CD4-positive, alpha-beta memory T cell (primary cell): ENCODE measurements at places on chromosomes 1 and 21. TPM values are rescaled to one million over a fixed set of nuclear protein-coding genes. Genes with fewer than 3 reads are reported as not detected.

DNA sequence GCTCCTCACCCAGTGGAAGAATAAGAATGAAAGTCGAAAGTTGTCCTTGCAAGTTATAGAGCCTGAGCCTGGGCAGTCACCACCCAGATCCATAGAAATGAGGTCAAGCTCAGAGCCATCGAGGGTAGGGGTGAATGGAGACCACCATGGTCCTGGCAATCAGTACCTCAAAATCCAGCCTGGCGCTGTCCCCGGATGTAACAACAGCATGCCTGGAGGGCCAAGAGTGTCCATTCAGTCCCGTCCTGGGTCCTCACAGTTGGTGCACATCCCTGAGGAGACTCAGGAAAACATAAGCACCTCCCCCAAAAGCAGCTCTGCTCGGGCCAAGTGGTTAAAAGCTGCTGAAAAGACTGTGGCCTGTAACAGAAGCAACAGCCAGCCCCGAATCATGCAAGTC is 41.8 kb downstream of the PLPPR4 start:
- H3K36me3 ChIP-seq, result no peaks in the 10 kb centered on the region
- H3K27ac ChIP-seq, result no peak overlapping the region
- no peaks in the 10 kb centered on the region for H3K27me3 ChIP-seq
- no peak for DNase-seq
- no peak overlapping the region for H3K4me3 ChIP-seq
- no peaks in the 10 kb centered on the region for H3K4me1 ChIP-seq

DNA sequence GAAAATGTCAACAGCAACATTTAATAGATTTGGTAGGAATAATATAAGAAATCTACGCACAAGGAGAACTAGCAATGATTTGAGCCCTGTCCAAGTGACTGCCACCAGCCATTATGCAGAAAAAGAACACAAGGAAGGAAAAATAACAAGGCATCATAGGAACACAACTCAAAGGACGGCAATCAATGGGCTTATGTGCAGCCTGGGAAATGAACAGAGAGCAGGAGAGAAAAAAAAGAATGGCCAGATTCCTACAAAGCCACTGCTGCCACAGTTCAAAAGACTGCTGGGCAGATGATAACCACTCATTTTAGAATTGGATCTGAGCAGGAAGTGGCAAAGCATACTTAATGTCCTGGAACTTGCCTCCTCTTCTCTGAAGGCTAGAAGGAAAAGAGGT is 274.3 kb upstream of the CAMK1G start:
- H3K36me3 ChIP-seq, result no peaks in the 10 kb centered on the region
- no peak overlapping the region for H3K27ac ChIP-seq

- no peak for DNase-seq
- H3K4me3 ChIP-seq, result no peak overlapping the region
- H3K27ac ChIP-seq, result no peak overlapping the region
- H3K36me3 ChIP-seq, result no peaks in the 10 kb centered on the region
- no peaks in the 10 kb centered on the region for H3K4me1 ChIP-seq
Observed at GRCh38 chr1:216293683-216294082, 129.6 kb downstream of the USH2A start.

DNA sequence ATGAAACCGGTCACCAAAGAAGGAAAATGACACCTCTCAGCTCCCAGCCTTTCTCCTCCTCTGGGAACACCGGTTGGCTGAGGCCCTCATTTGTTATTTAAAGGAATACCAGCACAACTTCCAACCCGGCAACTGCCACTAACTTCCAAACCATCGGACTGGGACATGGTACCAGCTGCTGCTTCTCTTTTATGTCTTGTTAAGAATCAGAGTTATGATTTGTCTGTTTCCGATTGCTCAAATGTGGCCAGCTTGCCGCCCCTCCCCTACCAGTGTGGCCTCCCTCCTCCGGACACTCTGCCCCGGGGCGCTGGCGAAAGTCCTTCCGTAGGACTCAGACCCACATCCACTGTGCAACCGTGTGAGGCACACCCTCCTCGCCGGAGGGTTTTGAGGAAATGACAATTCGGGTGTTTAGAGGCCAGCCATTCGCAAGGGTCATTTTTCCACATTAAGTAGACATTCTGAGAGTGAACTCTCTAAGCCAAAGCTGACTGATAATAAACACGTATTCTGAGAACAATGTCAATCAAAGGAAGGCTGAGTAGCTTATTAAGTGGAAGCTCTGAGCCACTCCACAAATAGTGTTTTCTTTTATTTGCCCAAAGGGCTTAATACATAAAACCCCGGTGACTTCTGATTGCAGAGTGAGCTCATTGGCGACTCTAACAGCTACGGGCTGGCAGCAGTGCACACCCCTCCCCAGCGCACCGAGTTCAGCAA is 5.5 kb downstream of the RIPK4 start:
- H3K27me3 ChIP-seq, result peaks cover 22% of the 10 kb centered on the region
- no peak overlapping the region for H3K27ac ChIP-seq
- peaks cover 18% of the 10 kb centered on the region for H3K4me1 ChIP-seq
- DNase-seq, result no peak
- H3K36me3 ChIP-seq, result no peaks in the 10 kb centered on the region

GRCh38 chr1:71737768-71738167 is 544.6 kb downstream of the NEGR1 start:
- no peak overlapping the region for H3K4me3 ChIP-seq
- DNase-seq, result no peak
- H3K36me3 ChIP-seq, result no peaks in the 10 kb centered on the region
- no peak overlapping the region for H3K27ac ChIP-seq

- no peaks in the 10 kb centered on the region for H3K27me3 ChIP-seq
- no peak overlapping the region for H3K27ac ChIP-seq
- no peak overlapping the region for H3K4me3 ChIP-seq
- DNase-seq, result no peak
- no peaks in the 10 kb centered on the region for H3K36me3 ChIP-seq
Observed at GRCh38 chr21:38716942-38717341, 88.8 kb upstream of the ETS2 start.

- no peak overlapping the region for H3K4me3 ChIP-seq
- no peak for DNase-seq
- H3K27me3 ChIP-seq, result no peaks in the 10 kb centered on the region
- no peaks in the 10 kb centered on the region for H3K36me3 ChIP-seq
- peaks cover 63% of the 10 kb centered on the region for H3K4me1 ChIP-seq
- no peak overlapping the region for H3K27ac ChIP-seq
Observed at GRCh38 chr1:167618366-167618765, 11.7 kb upstream of the RCSD1 start.

GRCh38 chr21:29367335-29367734 is 68.6 kb downstream of the BACH1 start:
- H3K36me3 ChIP-seq, result no peaks in the 10 kb centered on the region
- no peak overlapping the region for H3K4me3 ChIP-seq
- no peaks in the 10 kb centered on the region for H3K4me1 ChIP-seq
- DNase-seq, result no peak
- no peak overlapping the region for H3K27ac ChIP-seq
- no peaks in the 10 kb centered on the region for H3K27me3 ChIP-seq

GRCh38 chr1:17348593-17349234 is 23.3 kb upstream of the PADI6 start:
- no peak for DNase-seq
- H3K27ac ChIP-seq, result no peak overlapping the region
- no peaks in the 10 kb centered on the region for H3K27me3 ChIP-seq
- no peaks in the 10 kb centered on the region for H3K4me1 ChIP-seq
- H3K4me3 ChIP-seq, result no peak overlapping the region
- no peaks in the 10 kb centered on the region for H3K36me3 ChIP-seq

DNA sequence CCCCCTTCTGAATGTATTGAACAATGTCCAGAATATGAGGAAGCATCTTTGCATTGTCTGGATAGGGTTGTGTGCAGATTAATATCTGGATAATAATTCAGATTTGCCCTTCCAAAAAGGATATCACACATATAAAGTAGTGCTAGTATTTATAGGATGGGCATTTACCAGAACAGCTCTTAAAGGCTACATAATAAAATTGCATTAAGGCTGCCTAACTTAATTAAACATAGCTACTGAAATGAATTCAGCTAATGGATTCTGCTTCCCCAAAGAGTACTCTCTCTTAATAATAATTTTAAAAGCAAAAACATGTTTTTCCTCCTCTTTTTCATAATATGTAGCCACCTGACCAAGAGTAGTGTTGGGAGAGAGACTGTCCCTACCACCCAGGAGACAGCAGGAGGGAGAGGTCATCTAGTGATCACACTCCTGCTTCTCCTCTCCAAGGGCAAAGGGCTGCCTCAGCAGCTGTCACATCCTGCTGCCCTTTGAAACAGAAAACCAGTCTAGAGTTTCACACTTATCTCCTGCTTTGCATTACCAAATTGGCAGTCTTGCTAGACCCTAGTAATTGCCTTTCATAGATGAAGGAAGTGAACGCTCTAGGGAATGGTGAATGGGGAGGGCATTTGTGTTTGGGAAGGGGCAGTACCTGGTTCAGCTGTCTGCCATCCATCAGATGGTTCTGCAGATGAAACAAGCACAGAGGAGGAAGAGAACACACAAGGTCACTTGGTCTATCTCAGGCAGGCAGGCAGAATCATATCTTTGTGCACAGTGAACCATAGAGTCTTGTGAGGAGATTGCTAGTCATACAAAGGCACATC is 29.3 kb upstream of the DDAH1 start:
- no peak overlapping the region for H3K27ac ChIP-seq
- no peak for DNase-seq
- H3K27me3 ChIP-seq, result no peaks in the 10 kb centered on the region
- no peaks in the 10 kb centered on the region for H3K4me1 ChIP-seq
- H3K4me3 ChIP-seq, result no peak overlapping the region

GRCh38 chr1:40795811-40796586 is 12.4 kb downstream of the KCNQ4 start:
- H3K27me3 ChIP-seq, result no peaks in the 10 kb centered on the region
- no peaks in the 10 kb centered on the region for H3K36me3 ChIP-seq
- no peak overlapping the region for H3K4me3 ChIP-seq

DNA sequence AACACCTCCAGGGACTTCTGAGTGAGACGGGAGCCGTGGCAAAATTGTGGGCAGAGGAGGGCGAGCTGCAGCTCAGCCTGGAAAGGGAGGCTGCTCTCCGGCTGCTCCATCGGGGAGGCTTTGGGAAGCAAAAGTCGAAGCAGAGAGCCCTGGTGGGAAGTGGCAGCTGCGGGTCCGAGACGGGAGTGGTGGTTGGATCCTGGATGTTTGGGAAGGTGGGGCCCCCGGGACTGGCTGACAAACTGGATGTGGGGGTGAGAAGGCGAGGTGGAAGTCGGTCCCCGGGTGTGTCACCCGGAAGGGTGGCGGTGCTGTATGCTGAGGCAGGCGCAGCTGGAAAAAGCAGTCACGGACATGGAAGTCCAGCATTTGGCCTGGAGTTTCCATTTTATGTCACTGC is 52.1 kb downstream of the KCNAB2 start:
- no peaks in the 10 kb centered on the region for H3K4me1 ChIP-seq
- no peaks in the 10 kb centered on the region for H3K27me3 ChIP-seq
- H3K4me3 ChIP-seq, result no peak overlapping the region
- no peak for DNase-seq
- H3K36me3 ChIP-seq, result peaks cover 17% of the 10 kb centered on the region

- peaks cover 29% of the 10 kb centered on the region for H3K4me1 ChIP-seq
Observed at GRCh38 chr1:161305867-161306519, 3.8 kb downstream of the MPZ start.

DNA sequence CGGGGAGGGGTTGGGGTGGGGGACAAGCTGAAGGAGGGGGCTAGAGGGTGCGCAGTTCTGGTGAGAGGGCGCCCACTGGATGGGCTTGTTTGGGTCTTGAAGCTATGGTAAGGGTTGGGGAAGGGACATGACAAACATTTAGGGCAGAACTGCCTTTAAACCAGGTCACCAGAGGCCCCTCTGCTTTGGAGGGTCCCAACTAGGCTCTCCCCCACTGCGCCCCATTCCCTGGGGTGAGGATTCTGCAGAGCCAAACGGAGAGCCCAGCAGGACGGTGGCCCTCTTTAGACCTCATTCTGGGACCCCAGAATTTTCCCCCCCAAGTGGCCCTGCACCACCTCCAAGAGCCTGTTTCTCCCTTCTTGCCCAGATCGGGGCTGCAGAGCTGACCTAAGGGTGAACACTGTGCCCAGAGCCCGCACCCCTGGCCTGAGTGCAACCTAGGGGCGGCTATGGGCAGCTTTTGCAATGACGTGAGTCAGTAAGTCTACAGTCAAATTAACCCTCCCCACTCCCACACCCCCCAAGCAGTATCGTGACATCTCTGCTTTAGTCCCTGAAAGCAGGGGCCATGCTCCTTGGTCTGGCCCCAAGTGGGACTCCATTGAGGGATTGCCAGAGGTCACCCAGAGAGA is 593.8 kb downstream of the MATN1 start:
- H3K27me3 ChIP-seq, result no peaks in the 10 kb centered on the region
- no peak overlapping the region for H3K4me3 ChIP-seq
- no peaks in the 10 kb centered on the region for H3K4me1 ChIP-seq
- no peak for DNase-seq
- H3K27ac ChIP-seq, result no peak overlapping the region

DNA sequence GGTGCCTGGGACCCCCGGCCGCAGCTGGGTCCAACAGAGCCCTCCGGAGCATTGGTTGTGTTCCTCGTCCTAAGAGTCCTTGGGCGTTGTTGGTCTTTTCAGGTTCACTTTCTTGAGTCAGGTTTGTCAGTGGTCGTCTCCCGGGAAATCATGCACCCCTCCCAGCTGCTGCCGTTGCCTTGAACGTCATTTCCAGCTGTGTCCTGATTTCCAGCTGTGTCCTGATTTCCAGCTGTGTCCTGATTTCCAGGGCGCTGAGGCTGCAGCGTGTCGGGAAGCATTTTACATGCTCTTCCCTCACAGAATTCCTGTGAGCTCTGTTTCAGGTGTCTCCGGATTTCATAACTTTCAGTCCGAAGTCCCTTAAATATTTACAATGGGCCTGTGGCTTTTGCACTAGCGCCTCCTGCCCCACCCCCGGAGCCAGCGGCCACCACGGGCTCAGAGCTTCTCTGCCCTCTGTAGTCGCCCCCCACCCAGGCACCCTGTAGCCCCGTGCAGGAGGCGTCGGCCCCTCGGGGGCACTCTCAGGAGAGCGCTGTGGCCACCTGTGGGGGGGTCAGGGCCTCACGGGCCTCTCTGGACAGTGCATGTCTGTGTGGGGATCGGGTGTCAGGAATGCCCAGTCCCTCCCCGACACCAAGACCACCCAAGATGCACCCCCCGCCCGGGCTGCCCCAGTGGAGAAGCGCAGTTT is 66.7 kb downstream of the COL18A1 start:
- DNase-seq, result no peak
- no peaks in the 10 kb centered on the region for H3K36me3 ChIP-seq
- no peak overlapping the region for H3K27ac ChIP-seq
- peaks cover 13% of the 10 kb centered on the region for H3K4me1 ChIP-seq

- no peak overlapping the region for H3K4me3 ChIP-seq
- H3K27ac ChIP-seq, result no peak overlapping the region
- H3K27me3 ChIP-seq, result no peaks in the 10 kb centered on the region
- peaks cover 6% of the 10 kb centered on the region for H3K4me1 ChIP-seq
- no peaks in the 10 kb centered on the region for H3K36me3 ChIP-seq
- peak; percentile 76 for DNase-seq
Observed at GRCh38 chr1:181166377-181167196, 78.1 kb downstream of the IER5 start.

- H3K4me3 ChIP-seq, result no peak overlapping the region
- H3K4me1 ChIP-seq, result no peaks in the 10 kb centered on the region
- no peaks in the 10 kb centered on the region for H3K36me3 ChIP-seq
- no peak for DNase-seq
Observed at GRCh38 chr1:50492142-50492541, 68.9 kb upstream of the DMRTA2 start.

TMEM81 gene
- 8.8 TPM for total RNA-seq

OR2L3 gene
- 0.17 TPM for total RNA-seq

RCSD1 gene
- total RNA-seq, result 129 TPM

FAM72C gene
- total RNA-seq, result 0.20 TPM

RNU1-1 gene
- total RNA-seq, result 3,010 TPM

TNFRSF9 gene
- total RNA-seq, result 0.53 TPM

GBP7 gene
- total RNA-seq, result 0.17 TPM

HSD3B2 gene
- total RNA-seq, result not detected
